H9 (cell line): ENCODE measurements at places on chromosomes 2 and 18. TPM values are rescaled to one million over a fixed set of nuclear protein-coding genes. Genes with fewer than 3 reads are reported as not detected.

DNA sequence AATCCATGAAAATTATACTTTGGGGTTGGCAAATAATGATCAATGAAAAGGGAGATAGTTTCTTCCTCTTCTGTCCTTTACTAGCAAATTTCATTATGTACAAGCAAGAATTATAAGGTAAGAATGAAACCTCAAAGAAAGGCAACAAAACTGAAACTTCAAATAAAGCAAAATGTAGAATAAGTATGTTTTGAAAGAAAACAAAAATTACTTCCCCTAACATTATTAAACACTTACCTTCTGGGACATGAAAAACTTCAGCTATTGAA is 29.4 kb downstream of the THADA start:
- H3K36me3 ChIP-seq: peaks cover 51% of the 10 kb centered on the region
- H3K27me3 ChIP-seq: no peaks in the 10 kb centered on the region
- no peak overlapping the region for H3K27ac ChIP-seq
- no peak overlapping the region for H3K4me3 ChIP-seq

OR6B2 gene
- total RNA-seq: not detected in 2 replicates

DNA sequence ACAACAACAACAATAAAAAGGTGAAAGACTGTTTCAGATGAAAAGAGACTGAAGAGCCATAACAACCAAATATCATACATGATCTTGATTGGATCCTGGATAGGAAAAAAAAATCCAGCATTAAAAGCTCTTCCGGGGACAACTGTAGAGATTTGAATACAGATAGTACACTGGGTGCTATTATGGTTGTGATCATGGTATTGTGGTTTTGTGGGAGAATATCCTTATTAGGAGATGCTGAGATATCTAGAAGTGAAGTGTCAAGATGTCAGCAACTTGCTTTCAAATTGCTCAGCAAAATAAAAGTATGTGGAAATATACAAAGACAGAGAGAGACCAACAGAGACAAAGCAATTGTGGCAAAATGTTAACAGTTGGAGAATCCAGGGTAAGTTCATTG is 15.5 kb upstream of the SPATA3 start:
- no peaks in the 10 kb centered on the region for H3K4me1 ChIP-seq
- H3K27ac ChIP-seq: no peak overlapping the region
- no peaks in the 10 kb centered on the region for H3K27me3 ChIP-seq
- no peaks in the 10 kb centered on the region for H3K36me3 ChIP-seq
- H3K4me3 ChIP-seq: no peak overlapping the region

ZBTB7C gene
- 0.33 and 0.39 TPM in 2 replicates for total RNA-seq

- H3K36me3 ChIP-seq: no peaks in the 10 kb centered on the region
- no peak overlapping the region for H3K27ac ChIP-seq
- H3K4me3 ChIP-seq: no peak overlapping the region
- no peak for DNase-seq
- peaks cover 4% of the 10 kb centered on the region; the same call in 1 of the 2 replicates for H3K4me1 ChIP-seq
- H3K27me3 ChIP-seq: no peaks in the 10 kb centered on the region
Measured at GRCh38 chr2:226122041-226122440, 677.6 kb downstream of the IRS1 start.

CHRNG gene
- not detected in 2 replicates for total RNA-seq

GRCh38 chr18:22637787-22638186 is 220.1 kb upstream of the CTAGE1 start:
- no peaks in the 10 kb centered on the region for H3K27me3 ChIP-seq
- no peak for DNase-seq
- H3K4me3 ChIP-seq: no peak overlapping the region
- no peaks in the 10 kb centered on the region for H3K4me1 ChIP-seq
- peaks cover 3% of the 10 kb centered on the region; the same call in 1 of the 2 replicates for H3K36me3 ChIP-seq

CNDP1 gene
- 0.29 TPM in 1 of 2 replicates, not detected in the other for total RNA-seq

DNA sequence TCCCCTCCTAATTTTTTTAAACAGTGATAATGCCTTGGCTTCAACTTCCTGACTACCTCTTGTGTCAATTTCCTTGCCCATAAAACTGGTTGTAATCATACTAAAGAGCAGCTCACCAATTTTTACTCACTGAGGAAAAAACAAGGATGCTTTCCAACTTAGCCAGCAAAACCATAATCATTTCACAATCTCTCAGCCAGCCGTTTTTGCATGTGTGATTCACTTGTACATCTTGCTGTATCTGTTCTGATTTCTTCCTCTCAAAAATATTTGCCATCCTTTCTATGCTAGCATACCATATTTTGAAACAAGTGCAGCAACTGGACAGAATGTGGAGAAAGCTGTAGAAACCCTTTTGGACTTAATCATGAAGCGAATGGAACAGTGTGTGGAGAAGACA is 60.7 kb downstream of the RAB27B start:
- H3K27ac ChIP-seq: no peak overlapping the region
- H3K4me3 ChIP-seq: no peak overlapping the region
- H3K4me1 ChIP-seq: no peaks in the 10 kb centered on the region
- DNase-seq: no peak

DNA sequence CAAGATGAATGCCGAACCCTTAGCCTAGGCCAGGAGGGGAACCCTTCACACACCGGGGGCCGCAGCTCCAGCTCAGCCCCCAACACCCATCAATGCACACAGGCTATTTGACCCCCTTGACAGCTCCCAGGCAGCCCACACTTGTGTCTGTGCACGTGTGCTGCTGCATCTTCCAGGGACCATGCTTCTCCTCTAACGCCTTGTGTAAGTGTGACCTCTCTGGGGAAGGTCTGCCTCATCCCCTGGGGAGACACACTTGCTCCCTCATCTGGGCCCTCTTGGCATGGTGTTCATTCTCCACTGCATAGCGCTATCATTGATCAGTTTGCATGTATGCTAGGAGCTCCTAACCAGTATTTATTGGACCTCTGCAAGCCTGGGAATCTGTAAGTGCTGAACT is 120.0 kb upstream of the FHL2 start:
- no peak for DNase-seq
- H3K27ac ChIP-seq: no peak overlapping the region
- H3K4me3 ChIP-seq: no peak overlapping the region
- no peaks in the 10 kb centered on the region; the same call in 1 of the 2 replicates for H3K27me3 ChIP-seq
- H3K4me1 ChIP-seq: no peaks in the 10 kb centered on the region

GRCh38 chr2:54274781-54275242 is 18.8 kb upstream of the TSPYL6 start:
- H3K4me1 ChIP-seq: no peaks in the 10 kb centered on the region
- no peak for DNase-seq
- H3K4me3 ChIP-seq: no peak overlapping the region
- H3K27ac ChIP-seq: no peak overlapping the region
- no peaks in the 10 kb centered on the region for H3K36me3 ChIP-seq

DNA sequence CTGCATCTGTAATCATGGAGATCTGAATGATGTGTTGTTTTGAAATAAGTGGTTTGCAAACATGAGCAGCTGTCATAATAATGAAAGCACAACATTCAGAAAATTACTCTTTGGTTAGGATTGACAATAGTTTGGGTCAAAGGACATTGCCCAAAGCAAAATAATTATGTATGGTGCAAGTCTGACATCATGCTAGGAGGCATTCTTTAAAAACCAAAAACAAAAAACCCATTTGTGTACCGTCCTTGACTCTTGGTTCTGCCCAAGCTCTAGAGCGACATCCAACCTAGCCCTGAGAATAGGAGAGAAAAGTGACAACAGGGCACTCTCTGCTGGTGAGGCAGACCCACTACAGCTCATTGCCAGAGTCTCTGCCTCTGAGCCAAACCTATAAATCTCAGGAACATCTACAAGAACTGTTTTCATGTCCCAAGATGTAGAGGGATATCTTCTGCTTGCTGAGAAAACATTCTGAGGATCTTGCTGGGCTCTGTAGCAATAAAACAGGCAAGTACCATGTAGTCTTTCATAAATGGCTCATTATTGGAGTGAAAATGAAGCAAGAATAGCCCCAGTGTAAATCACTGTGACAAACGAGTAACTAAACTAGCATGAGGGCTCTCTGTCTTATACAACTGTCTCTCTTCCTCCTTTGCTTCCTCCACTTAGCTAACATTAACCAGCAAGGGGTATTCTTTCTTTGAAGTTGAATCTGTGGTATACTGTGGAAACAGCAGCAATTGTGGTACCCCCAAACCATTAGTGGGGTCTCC is 266.8 kb upstream of the CXCR4 start:
- H3K27me3 ChIP-seq: no peaks in the 10 kb centered on the region
- no peak overlapping the region for H3K27ac ChIP-seq
- no peak overlapping the region for H3K4me3 ChIP-seq

GRCh38 chr2:174524527-174524926 is 37.7 kb upstream of the GPR155 start:
- no peaks in the 10 kb centered on the region for H3K27me3 ChIP-seq
- no peak for DNase-seq
- no peak overlapping the region for H3K4me3 ChIP-seq
- peaks cover 1% of the 10 kb centered on the region; the same call in 1 of the 3 replicates for H3K36me3 ChIP-seq

DNA sequence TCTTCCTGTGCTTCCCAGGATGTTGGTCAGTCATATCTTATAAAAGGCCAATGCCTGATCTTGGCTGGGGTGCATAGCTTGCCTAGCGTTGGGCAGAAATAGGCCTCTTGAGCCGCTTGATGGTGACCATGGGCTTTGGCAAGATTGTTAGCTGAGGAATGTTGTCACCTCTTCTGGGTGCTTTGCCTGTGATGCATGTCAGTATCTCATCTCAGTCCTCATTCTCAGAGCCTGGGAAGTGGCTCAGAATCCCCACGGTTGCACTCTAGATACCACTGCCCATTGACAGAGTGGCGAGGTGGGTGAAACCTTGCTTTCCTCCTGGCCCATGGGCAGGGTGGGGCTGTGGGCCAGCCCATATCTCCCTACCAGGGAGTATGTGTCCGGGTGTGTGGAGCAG is 79.2 kb upstream of the MGAT5 start:
- no peaks in the 10 kb centered on the region for H3K36me3 ChIP-seq
- H3K4me3 ChIP-seq: no peak overlapping the region
- peaks cover 8% of the 10 kb centered on the region; the same call in 1 of the 2 replicates for H3K4me1 ChIP-seq
- DNase-seq: no peak
- no peaks in the 10 kb centered on the region for H3K27me3 ChIP-seq

SULT1C3 gene
- not detected in 2 replicates for total RNA-seq

- H3K4me1 ChIP-seq: no peaks in the 10 kb centered on the region
- H3K4me3 ChIP-seq: no peak overlapping the region
- no peaks in the 10 kb centered on the region for H3K36me3 ChIP-seq
- no peak for DNase-seq
- H3K27ac ChIP-seq: no peak overlapping the region
- H3K27me3 ChIP-seq: no peaks in the 10 kb centered on the region
Measured at GRCh38 chr18:25310045-25310444, 41.9 kb downstream of the ZNF521 start.

DNA sequence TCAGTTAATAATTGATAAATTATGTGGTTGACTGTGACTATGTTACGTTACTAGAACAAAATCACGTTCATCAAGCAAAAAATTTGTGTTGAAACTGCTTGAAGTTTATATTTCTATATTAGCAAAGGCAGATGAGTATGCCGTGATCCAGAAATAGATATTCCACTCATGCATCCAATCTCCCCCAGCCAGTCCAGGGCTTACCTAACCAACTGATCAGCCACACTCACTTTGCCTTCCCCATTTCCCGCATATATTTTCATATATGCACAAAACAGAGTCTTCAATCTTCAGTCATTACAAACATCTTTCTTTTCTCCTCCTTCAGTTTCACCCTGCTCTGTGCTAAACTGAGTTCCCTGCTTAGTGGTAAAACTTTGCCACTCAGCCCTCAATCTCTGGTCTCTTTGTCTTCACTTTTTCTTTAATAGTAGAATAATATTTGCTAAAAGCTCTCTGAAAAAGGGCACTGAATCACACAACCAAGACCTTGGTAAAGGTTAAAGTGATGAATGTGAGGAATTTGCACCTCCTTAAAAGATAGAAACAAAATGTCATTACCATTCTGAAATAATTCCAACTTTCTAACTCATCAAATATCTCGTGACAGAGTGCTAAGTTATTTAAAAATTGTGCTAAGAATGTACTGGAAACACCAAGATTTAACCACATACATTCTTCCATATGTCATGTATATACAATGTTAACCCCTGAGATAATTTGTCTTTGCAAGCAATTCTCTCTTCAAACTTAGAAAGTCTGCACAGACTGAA is 893.2 kb upstream of the CRIM1 start:
- no peak for DNase-seq
- no peaks in the 10 kb centered on the region for H3K36me3 ChIP-seq
- H3K4me1 ChIP-seq: no peaks in the 10 kb centered on the region
- H3K27ac ChIP-seq: no peak overlapping the region

GRCh38 chr2:54559593-54560145 is 103.5 kb downstream of the SPTBN1 start:
- H3K27me3 ChIP-seq: no peaks in the 10 kb centered on the region
- peak overlapping the region; percentile 2 for H3K27ac ChIP-seq
- no peak for DNase-seq
- H3K36me3 ChIP-seq: peaks cover 4% of the 10 kb centered on the region; the same call in 1 of the 2 replicates
- peak overlapping the region; percentile 94 for H3K4me3 ChIP-seq
- H3K4me1 ChIP-seq: peaks cover 4% of the 10 kb centered on the region; the same call in 1 of the 2 replicates

ACTR1B gene
- total RNA-seq: 31.1 and 33.8 TPM in 2 replicates

CABYR gene
- total RNA-seq: 12.3 and 13.6 TPM in 2 replicates

- H3K4me3 ChIP-seq: no peak overlapping the region
- DNase-seq: peak; percentile 73
- no peak overlapping the region for H3K27ac ChIP-seq
- peaks cover 4% of the 10 kb centered on the region; the same call in 1 of the 3 replicates for H3K36me3 ChIP-seq
- H3K4me1 ChIP-seq: no peaks in the 10 kb centered on the region
Measured at GRCh38 chr2:96839293-96839874, 4.4 kb downstream of the ANKRD23 start.

DNA sequence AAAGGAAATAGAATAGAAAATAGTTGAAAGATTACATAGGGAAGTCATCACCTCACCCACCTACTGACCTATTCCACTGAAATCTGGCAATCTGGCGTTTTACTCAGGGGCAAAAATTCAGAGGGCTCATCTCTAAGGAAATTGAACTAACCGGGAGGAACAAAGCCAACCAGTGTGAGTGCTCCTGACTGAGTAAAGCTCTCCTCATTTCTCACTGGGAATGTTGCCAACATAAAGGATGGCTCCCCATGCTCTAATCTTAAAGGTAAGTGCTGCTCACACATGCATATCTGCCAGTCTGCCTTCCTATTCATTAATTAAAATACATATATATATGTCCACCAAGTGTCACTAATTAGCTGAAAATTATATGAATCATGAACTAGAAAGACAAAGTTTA is 13.5 kb upstream of the DOK6 start:
- DNase-seq: no peak
- no peak overlapping the region; the same call in 2 of the 3 replicates for H3K4me3 ChIP-seq
- no peak overlapping the region for H3K27ac ChIP-seq

DNA sequence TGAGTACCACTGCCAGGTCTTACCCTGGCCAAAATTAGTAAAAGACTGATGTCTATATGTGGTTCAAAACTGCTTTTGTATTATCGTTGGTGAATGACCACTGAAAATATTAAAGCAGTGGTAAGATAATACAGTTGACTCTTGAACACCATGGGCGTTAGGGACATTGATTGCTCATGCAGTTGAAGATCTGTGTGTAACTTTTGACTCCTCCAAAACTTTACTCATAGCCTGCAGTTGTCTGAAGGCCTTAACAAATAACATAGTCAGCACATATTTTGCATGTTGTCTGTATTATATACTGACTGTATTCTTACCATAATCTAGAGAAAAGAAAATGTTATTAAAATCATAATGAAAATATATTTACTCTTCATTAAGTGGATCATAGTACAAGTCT is 5.8 kb upstream of the ANKRD12 start:
- no peak overlapping the region for H3K27ac ChIP-seq
- H3K27me3 ChIP-seq: no peaks in the 10 kb centered on the region
- H3K36me3 ChIP-seq: peaks cover 82% of the 10 kb centered on the region
- H3K4me3 ChIP-seq: no peak overlapping the region
- H3K4me1 ChIP-seq: no peaks in the 10 kb centered on the region
- no peak for DNase-seq

PLGLB2 gene
- 0.68 and 1.4 TPM in 2 replicates for total RNA-seq

MAL gene
- total RNA-seq: not detected in 2 replicates
